NB4 (cell line): ENCODE measurements at places on chromosomes 1 and 21.

DNA sequence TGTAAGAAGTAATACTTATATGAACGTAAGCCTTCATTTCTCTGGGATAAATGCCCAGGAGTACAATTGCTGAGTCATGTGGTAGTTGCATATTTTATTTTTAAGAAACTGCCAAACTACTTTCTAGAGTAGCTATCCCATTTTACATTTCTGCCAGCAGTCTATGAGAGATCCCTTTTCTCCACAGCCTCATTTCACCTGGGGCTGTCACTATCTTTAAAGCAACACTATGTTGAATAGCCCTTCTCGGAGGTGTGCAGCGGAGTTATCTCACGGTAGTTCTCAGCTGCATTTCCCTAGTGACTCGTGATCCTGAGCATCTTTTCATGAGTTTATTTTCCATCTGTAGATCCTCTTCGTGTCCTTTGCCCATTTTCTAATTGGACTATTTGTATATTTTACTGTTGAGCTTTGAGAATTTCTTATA lies 93.4 kb downstream of the ADARB1 start:
- DNase-seq = no peak

GRCh38 chr21:33293811-33294216 lies 27.6 kb downstream of the IL10RB start:
- no peak for DNase-seq

- DNase-seq = no peak
Observed at GRCh38 chr1:52792036-52792435, 50.5 kb upstream of the ZYG11A start.

DNA sequence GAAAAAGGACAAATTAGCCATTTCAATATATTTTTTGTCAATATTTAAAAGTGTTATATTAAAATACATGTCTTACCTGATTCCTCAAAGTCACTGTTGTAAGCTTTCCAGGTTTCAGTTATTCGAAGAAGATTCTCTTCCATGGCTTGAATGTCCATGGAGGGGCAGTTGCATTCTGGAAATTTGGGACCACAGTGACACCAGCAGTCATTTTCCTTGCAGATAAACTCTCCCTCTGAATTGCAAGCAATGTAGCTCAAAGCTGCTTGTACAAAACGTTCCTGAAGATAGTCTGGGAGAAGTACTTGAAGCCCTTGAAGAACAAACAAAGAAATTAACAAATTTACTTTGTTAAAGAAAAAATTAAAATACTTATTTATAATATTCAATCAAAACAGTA lies 251.7 kb downstream of the BRINP3 start:
- no peak for DNase-seq
